ENCODE measurements at places on chromosomes 1 and 21.

- no peak for DNase-seq
These were observed 24.1 kb upstream of the ETV3 start for GRCh38 chr1:157162345-157162744.

- no peak for DNase-seq
These were observed 104.7 kb downstream of the AKT3 start for GRCh38 chr1:243745356-243745755.

GRCh38 chr1:205438213-205439158 lies 16.6 kb upstream of the LEMD1 start:
- DNase-seq = no peak

GRCh38 chr1:101130673-101131072 lies 105.1 kb upstream of the DPH5 start:
- DNase-seq = no peak

GRCh38 chr21:33855190-33855589 lies 60.4 kb downstream of the ATP5PO start:
- DNase-seq = no peak

DNA sequence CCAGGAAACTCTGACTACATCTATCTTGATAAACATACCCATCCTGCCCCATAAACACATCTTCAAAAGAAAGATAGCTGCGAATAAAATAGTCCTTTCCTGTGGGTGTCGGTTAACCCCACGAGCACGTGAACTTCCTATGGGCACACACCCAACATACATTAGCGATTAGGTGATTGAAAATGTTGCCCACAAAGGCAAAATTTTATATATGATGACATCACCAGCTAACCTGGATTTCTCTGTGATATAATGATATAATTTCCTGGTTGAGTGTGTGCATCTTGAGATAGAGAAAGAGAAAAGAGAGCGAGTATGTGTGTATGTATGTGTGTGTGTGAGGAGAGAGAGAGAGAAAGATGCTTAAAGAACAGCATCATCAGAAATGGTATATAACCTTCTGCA lies 296.1 kb downstream of the PTPRC start:
- DNase-seq = no peak

DNA sequence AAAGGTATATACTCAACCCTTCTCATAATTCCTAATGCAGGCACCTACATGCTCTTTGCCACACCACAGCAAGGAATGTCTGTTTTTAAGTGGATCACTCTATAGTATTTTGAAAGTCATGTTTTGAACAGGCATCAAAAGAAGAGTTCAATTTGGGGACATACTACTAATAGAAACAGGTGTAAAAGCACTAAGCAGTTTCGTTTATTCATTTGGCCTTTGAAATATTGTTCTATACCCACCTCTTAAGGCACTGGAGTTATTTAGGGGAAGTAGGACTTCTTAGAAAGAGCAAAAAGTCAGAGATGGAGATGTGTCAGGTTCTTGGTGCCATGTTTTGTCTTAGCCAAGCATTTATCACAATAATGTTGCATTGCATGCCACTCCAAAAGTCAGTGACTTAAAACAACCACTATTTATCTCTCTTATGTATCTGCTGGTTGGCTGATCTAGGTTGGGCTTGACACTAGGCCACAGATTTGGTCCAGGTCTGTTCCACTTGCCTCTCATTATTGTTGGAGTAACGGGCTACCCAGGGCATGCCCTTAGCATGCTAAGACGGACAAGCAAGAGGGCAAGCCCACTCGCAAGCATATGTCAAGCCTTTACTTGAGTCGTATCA lies 107.5 kb downstream of the RGL1 start:
- no peak for DNase-seq
